ENCODE measurements at places on chromosomes 6 and 20. TPM values are rescaled to one million over a fixed set of nuclear protein-coding genes. Genes with fewer than 3 reads are reported as not detected.

DNA sequence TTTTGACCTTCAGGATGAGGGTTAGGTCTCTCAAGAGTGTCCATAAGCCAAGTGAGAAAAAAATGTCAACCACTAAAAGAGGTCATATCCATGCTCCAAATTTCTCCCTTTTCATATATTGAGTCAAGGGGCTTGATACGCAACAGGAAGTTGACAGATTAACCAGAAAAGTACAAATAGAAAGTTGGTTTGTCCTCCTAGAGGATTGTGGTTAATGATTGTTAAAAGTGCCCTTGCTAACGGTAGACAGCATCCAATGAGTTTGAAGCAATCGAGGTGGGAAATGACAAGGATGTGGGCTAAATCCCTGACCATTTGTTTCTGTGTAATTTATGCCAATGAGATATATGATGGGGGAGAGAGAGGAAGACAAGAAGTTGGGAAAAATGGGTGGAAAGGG, 18.1 kb upstream of the HBS1L start:
- DNase-seq = no peak

AGER gene
- 5.7 TPM for total RNA-seq

GHRH gene
- not detected for total RNA-seq

CALHM6 gene
- total RNA-seq = 0.77 TPM

All from mesenteric fat pad (tissue), 1 donor.